ENCODE measurements at places on chromosomes 1 and 21. TPM values are rescaled to one million over a fixed set of nuclear protein-coding genes. Genes with fewer than 3 reads are reported as not detected.

C1orf94 gene
- total RNA-seq: not detected

DNA sequence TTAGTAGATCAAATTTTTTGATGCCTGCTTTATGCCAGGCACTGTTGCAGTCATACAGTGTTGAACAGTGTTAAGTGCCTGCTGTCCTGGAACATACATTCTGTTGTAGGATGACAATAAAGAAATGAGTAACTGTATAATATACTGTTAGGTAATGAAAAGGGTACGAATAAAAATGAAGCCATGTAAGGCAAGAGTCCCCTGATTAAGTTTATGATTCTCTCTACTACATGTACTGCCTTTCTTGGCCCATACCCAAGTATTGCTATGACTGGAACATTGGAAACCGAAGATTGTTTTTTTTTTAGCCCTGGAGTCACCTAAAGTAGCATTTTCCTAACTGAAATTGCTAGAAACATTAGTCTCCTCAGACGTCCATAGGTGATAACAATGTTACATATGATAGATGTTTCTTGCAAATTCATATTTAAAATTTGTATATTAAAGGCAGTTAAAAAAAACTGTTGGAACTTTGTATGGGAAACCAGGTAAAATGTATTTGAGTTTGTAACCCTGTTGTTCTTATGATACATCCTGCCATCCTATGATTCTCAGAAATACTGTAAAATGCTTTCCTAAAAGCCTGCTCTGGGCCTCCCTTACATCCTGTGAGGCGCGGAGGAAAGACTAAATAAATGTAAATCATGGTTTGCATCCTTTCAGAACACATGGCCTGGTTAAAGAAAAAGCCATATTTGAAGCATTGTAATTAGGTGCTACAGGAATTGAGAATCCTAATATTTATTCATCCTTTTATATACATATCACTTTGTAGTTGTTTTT, 5.8 kb downstream of the ATP5PB start:
- peak; percentile 27 for DNase-seq

- DNase-seq: no peak
These were observed 40.1 kb downstream of the IGSF21 start for GRCh38 chr1:18147672-18148071.

DNA sequence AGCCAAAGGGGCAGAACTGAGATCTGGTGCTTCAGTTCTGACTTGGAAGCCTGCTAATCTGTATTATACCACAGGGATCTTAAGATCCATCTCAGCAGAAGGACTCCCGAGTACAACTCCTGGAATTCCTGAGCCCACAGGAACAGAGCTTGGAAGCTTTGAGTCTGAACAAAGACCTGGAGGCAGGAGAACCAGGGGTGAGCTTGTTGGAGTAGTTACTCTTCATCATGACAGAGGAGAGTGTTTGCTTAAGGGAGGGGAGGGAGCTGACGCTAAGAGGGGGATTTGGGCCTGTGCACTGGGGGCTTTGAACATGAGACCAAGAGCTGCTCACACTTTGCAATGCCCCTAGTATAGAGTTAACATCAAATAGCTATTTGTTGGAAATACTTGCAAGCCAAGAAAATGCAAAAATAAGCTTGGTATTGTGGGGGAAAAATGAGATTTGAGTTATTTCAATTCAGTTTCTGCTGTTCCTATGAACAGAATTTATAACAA, 41.1 kb upstream of the TRABD2B start:
- no peak for DNase-seq

CD84 gene
- 14.8 TPM for total RNA-seq
